ENCODE measurements at places on chromosomes 4 and X.

DNA sequence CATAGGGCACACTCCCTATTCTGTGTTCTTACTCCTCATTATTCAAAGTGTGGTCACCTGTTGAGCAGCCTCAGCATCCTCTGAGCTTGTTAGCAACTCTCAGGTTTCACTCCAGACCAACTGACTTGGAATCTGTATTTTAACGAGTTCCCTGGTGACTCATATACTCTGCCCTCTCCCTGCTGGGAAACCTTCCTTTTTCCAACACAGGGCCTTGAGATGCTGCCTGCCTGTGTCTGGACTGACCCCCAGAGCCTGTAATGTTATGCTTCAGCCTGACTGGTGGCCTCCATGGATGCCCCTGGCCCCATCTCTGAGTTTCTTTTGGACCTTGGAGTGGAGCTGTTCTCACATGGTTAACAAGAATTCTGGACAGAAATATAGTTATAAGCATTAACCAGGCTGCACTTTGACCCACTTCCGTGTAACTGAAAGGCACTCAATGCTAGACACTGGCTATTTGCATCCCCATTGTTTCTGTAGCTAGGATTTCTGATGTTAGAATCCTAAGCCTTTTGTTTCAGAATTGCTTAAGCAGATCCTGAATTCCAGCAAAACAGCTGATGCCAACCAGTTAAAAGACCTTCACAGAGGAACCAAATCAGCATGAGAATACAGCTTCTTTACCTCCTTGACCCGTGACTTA lies 262.6 kb downstream of the STIM2 start:
- DNase-seq: no peak

DNA sequence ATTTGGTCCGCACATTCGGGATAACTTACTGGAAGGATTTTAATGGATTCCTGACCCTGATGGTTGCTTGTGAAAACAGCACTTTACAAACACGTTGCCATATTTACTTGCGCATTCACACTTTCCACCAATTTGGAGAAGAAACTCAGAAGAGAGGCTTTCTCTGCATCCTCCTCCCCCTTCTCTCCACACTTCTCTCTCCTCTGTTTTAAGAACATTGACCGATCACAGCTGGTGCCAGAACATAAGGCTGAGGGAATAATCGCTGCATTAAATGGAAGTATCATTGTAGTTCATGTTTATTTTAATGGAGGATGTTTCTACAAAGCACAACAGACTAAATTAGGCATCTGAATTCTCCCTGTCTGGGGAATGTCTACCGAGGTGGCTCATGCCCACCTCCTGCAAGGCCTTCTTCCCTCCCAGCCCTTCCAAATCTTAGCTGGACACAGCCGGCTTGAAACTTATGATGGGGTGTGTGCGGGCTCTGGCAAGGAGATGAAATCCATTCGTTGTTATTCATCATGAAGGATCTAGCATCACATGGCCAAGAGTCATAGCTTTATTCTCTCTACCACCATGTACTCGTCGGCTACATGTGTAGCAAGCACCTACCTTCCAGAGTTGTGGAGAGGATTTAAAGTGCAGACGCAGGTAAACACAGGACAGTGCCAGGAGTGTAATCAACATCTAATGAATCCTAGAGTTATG lies 204.1 kb downstream of the LDB2 start:
- no peak for DNase-seq

- DNase-seq: no peak
Measured at GRCh38 chrX:39678914-39679313, 418.8 kb downstream of the BCOR start.

DNA sequence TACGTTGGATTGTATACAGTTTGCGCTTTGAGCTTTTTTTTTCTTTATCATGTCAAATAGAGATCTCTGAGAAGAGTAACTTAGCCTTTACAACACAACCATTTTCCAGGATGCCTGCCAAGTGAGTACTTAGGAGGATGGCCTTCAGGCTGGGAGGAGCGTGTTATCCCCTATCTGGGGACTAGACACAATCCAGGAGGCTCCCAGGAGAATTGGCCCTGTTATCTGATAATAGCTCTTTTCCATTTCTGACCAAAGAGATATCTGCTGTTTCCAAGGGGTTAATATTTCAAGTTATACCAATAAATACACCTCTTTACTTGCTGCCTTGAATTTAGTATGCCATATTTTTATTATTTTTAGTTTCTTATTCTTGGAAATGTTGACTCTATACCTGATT lies 169.5 kb upstream of the SMARCAD1 start:
- no peak for DNase-seq

DNA sequence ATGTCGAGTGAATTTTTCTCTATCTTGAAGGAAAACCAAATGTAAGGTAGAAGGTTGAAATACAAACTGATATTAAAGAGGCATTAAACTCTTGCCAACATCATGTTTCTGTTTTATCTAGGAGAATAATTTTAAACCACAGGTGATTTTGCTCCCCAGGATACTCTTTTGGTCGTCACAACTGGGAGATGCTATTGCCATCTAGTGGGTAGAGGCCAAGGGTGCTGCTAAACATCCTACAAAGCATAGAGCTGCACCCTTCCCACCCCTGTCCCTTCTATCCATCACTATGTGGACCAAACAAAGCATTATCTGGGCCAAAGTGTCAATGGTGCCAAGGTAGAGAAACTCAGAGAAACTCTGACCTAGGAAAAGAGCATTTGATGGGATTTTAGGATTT lies 154.6 kb upstream of the MAGEB2 start:
- DNase-seq: no peak

GRCh38 chrX:153829799-153830639 lies at the start of gene PDZD4:
Gene PDZD4, minus strand, starts transcription at chrX:153830544. Its CDS starts 246 bp downstream, at chrX:153830298.
- no peak for DNase-seq

DNA sequence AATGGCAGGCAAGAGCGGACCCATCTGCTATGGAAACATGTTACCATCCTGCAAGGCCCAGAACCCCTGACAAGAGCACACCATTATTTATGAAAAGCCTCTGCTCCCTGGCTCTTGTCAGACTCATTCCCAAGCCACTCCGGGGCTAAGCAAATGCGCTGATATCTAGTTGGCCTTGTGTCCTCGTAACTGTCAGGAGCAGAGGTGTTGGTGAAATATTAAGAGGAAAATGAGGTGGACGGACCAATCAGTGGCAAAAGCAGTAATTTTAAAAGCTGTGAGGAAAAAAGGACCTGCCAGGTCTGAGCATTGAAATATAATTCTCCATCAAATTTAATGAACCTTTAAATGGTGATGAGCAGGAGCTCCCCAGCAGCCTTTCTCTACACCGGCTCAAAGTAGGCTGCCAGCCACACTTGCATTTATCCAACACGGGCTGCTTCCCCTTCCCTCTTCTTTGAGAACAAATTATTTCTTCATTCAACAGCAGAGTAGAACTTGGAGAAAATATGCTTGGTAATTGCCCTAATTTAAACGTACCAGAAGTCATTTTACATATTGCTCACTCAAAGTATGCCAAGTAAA lies 214.3 kb downstream of the RASL11B start:
- DNase-seq: no peak

DNA sequence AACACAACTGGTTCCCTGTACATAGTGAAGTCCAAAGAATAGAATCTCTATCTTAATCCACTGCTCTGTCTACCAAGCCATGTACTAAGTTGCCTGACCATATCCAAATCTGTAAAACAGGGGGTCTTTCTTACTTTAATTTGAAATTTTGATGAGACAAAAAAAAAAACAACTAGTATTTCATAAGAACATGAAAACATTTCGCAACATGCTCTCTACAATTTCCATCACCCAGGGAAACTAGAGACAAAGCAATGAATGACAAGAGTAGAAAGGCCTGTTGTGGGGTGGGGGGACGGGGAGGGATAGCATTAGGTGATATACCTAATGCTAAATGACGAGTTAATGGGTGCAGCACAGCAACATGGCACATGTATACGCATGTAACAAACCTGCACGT lies 279.9 kb downstream of the PPP3CA start:
- DNase-seq: no peak

DNA sequence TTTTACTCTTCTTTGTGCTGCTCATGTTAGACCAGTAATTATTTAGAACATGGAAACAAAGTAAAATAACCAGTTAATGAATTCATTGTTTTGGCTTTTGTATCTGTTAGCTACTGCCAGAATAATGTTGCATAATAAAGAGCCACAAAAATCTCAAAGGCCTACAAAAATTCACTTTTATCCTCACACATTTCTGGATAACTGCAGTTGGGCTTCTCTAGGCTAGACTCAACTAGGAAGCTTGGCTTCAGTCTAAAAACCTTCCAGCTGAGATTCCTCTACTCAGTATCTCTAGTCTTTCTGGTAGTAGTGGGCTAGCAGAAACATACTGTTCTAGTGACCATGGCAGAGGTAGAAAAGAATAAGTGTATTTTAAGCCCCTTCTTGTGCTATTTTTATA lies 73.0 kb downstream of the FAT4 start:
- DNase-seq: no peak

DNA sequence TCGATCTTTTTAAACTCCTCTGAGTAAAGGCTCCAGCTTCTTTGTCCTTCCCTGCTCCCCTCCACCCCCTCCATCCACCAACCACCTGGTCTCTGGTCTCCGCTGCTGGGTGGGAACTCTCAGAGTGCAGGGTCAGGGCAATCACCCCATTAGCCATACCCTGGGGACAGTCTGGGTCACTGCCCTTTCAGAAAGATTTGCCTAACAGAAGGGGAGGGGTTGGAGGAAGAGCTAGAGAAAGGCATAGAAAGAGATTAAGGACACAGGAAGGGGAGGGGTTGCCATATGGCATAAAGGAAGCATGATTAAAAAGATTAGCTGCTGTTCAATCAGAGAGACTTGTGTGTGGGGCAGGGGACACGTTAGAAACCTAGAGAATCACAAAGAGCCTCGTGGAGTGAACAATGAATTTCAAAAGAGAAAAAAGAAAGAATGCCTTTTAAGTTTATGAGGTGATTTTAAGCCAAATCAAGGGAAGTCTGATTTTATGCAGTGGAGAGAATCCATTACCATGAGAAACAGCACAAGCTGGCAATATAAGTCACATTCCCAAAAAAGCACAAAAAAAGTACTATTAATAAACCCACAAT lies 115.5 kb upstream of the ACSL4 start:
- DNase-seq: no peak

DNA sequence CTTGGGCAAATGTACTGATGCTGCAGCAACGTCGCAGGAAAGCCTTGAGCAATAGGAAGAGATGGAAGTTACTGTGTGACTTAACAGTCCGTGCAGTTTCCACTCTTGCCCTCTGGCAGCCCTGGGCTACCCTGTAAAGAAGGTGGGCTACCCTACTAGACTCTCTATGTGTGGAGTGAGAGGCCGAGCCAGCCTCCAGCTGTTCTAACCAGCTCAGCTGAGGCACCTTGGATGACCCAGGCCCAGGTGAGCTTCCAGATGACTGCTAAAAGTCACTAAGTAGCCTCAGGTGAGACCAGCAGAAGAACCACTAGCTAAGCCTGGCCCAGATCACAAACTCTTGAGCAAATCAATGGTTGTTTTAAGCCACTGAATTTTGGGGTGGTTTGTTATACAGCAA lies 34.9 kb upstream of the PPP2R2C start:
- no peak for DNase-seq

Data from stimulated activated CD4-positive, alpha-beta T cell treated with anti-CD3 and anti-CD28 coated beads, Interleukin-1b, Interleukin-23, amount 100 ng/mL, for 1 hour (primary cell).